ENCODE measurements at places on chromosomes 2 and 18.

DNA sequence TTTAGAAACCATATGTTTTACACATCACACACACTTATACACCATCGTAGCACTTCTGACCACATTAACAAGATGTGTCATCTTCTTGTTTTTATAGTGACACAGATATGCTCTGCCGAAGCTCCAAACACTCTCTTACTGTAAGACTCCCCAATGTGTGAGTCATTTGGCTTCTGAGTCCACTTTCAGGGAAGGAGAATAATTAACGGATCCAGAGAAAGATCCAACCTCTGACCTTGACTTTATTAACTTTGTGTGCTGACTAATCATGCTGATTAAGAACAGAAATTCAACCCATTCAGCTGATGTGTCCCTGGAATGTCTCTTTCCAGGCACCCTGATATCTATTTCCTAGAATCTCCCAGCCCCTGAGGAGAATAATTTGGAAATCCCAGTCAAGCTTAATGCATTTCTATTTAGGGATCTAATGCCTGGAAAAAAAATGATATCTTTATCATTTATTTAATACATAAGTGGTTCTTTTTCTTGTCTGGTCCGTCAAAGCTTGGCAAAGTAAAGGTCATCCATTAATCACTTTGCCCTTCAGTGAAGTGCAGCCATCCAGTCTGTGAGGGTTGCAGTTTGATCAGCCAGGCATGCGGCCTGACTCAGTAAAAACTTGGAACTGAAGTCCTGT, 615.8 kb upstream of the SYT4 start:
- no peak for DNase-seq

GRCh38 chr2:142603759-142604158, 273.7 kb upstream of the KYNU start:
- peak; percentile 1 for DNase-seq

DNA sequence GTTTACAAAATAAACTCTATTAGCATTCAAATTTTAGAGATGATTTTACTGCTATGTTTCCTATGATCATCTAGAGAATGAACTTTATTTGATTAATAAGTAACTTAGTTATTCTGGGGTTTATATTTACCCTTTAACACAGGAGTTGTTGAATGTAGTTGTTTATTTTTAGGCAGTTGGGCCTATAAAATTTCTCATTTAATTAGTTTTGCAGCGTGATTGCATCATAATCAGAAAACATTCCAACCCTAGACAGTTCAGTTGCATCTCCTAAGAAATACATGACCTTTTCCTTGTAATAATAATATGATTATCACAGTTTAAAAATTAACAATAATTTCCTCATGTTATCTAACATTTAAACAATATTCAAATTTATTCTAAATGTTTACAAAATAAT, 224.7 kb upstream of the CDH7 start:
- no peak for DNase-seq

- DNase-seq, result peak; percentile 22
Measured at GRCh38 chr2:119826370-119826961, 66.7 kb downstream of the PTPN4 start.

DNA sequence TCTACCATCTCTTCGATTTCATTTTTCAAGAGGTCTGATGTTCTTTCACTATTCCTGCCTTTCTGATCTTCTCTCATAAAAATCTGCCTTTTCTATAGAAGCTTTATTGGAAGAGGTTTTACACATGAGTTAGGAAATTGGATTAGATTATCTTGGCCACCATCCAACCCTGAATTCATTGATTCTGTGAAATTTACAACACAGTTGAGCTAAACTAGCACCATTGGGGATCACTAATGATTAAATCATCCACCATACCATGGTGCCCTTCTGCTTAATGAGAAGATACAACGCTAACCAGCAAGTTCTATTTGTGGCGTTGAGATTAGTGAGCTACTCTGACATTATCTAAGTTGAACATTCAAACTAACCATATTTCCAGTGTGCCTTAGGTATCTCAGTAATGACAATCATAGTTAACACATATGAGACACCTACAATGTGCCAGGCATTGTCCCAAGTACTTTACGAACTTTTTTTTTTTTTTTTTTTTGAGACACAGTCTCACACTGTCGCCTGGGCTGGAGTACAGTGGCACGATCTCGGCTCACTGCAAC, 17.3 kb upstream of the LBH start:
- no peak for DNase-seq

DNA sequence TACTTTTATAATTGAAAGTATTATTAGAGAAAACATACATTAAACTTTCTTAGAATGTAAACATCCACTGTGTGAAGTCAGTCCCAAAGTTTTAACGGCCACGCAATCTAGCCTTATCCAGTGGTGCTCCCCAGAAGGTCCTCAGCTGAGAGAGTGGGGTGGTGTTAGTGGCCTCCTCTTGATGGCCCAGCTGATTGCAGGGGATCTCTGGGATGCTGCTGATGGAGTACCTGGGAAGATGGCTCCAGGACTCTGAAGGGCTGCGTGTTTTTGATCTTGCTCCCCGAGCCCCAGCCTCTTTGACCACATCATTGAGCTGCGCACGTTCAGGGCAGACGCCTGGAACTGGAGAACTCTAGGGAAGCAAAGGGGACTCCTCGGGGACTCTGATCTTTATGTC, 181.4 kb downstream of the FAM210A start:
- no peak for DNase-seq

DNA sequence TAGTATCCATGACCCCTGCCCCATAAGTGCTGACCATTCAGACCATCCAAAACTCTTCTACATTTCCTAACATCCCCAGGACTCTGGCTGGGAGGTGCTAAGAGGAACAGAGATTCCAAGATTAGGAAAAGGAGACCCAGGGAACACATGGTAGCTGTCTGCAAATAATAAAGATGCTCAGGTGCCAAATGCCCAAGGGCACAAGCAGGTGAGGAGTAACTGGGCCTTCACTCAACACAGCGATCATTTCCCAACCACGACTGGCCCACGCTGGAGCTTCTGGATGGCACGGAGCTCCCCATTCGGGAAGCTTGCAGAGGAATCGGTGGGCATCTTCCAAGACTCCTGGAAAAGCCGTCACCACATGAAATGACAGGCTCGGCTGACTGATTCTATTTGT, 255.9 kb upstream of the SMIM21 start:
- DNase-seq, result no peak

- no peak for DNase-seq
Measured at GRCh38 chr2:181857483-181857882, 34.0 kb upstream of the ITPRID2 start.

DNA sequence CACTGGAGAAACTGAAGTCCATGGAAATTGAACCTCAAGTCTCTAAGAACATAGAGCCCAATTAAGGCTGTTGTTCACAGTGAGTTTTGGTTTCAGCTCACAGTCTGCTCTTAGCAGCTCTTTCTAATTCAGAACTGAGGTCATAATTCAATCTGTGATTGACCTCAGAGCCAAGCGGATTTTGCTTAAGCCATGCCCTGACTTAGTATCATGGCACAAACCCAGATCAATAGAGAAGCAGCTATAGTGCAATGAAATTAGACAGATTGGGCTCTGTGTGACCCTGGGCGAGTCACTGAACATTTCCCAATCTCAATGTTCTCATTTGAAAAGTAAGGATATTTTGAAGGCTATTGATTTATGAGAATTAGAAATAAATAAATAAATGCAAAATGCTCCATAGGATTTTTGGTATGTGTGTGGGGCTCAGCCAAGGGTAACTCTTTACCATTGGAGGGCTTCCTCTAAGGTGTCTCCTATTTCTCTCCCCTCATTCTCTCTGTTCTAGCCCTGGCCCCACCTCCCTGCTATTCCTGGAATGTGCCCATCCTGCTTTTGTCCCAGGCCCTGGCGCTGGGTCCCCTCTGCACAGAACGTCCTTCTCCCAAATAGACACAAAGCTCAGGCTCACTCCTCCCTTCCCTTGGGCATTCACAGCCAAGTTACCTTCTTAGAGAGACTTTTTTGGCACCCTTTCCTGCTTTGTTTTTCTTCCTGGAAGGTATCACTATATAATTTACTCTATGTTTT, 239.6 kb downstream of the LPIN1 start:
- DNase-seq, result no peak

- DNase-seq, result peak; percentile 70
Measured at GRCh38 chr2:72859831-72860262, 27.4 kb upstream of the SPR start.

GRCh38 chr2:32478889-32479620, 122.2 kb downstream of the BIRC6 start:
- no peak for DNase-seq

DNA sequence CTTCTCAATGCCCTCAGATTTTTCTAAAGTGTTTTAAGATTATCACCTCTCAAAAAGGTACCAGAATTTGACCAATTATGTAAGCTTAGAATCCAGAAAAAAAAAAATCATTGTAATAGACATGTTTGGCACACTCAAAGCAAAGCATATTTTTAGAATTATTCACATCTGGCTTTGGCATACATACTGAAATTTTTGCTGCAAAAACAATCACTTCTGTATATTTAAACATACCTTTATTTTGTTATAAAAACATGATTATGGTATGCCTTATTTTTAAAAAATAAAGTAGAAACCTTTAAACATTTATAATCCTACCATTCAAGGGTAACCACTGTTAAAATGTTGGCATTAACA, 143.3 kb downstream of the ESCO1 start:
- DNase-seq, result no peak

DNA sequence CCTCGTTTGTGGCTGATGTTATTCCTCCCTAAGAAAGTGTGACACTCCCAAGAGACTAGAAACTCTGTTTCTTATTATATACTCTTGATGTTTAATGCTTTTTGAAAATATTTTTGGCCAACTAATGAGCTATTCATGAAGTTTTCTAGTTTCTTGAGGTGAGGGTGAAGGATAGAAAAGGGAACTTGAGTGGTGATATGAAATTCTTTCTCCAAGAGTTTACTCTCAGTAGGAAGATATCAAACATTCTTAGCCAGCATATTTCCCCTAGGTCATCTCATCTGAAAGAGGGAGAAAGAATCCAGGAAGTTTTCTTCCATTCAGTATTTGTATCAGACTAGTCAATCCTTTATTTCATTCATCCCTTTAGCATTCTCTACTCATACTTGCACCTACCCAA, 95.7 kb downstream of the MAP3K20 start:
- no peak for DNase-seq

DNA sequence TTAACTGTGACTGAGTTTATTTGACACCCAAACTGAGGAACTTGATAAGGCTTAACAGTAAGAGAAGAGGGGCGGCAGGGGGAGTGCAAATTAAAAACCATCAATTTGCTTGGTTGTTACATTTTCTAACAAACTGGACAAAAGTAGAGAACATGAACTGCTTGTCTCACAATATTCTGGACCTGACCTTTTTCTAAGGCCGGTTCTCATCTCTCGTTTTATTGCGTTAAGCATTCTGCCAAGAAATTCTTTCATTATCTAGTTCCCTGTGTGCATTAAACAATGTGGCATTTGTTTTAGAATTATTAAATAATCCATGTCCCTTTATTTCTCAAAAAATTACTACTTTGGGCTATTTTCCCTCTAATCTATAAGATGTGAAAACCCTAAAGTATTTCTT, 565.2 kb upstream of the PKDCC start:
- no peak for DNase-seq

DNA sequence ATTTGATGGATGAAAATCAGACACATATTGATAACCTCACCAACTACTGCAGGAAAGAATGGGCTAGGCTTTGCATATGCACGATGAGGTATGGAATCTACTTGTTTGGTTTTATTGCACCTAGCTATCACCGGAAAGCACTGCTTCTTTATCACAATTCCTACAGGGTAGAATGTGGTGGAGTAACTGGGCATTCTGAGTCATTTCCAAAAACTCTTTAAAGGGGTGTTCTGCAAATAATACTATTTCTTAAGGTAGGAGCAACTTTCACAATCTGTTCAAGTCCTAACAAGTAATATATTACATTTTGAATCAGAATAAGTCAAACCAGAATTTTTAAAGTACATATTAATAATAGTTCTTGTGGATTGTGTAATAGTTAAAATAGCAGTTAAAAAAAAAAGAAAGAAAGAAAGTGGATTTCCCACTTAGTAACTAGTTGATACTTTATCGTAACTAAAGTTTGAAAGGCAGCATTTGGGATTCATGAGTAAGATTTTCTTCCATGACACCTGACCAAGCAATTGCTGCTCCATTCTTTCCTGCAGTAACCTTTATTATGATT, 40.5 kb downstream of the INO80C start:
- DNase-seq, result no peak

DNA sequence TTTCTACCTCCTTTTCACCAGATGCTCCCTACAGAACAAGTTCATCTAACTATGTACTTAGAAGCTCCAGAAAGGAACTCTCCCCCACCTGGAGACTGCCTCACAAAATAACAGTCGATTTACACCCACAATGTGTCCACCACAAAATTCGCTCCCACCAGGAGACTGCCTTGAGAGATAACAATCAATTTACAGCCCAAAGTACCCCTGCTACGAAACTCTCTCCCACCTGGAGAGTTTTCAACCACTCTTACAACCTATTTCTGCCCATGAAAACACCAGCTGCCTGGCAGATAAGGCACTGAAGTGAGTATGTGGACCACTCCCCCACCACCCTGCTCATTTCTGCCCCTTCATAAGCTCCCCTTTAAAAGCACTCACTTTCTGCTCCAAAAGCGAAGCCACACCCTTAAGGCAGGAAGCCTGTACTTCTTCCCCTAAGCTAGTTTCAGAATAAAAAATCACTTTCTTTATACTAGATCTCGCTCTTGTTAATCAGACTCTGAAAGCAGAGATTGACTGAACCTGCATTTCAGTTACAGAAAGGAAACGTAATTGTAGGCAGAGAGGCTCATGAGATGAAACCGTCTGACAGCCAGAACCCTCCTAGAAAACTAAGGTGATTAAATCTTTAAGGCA, 94.4 kb upstream of the RBBP8 start:
- DNase-seq, result no peak

- no peak for DNase-seq
Measured at GRCh38 chr2:209876211-209876610, 104.6 kb downstream of the UNC80 start.

- no peak for DNase-seq
Measured at GRCh38 chr2:124309563-124310138, 284.6 kb downstream of the CNTNAP5 start.

DNA sequence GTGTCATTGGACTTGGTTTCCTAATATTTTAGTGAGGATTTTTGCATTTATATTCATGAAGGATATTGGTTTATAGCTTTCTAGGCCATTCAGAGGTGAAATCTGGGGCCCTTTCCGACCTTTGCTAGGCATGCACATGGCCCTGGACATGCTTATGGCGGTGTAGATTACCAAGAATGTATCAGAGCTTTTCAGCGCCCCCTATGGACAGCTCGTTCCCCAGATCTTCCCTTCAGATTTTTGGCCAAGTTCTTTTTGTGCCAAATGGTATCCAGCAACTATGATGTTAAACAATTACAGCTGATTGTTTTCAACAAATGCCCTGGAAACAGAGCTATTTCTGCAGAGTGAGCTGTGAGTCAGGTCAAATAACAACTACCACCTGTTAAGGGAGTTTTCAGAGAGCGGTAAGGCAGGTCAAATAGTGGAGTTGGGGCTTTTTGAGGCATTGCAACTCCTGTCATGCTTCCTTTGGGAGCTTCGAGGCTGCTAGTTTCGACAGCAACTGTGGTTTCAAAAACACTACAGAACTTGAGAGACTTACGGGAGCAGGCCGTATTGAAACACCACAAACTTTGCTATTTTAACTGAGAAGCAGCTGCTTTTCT, 188.3 kb downstream of the ZNF516 start:
- no peak for DNase-seq

- no peak for DNase-seq
Measured at GRCh38 chr2:210493528-210493927, 17.0 kb upstream of the LANCL1 start.

Measured in cerebellum (tissue), 4 donors.